ENCODE measurements at places on chromosomes 6 and 20.

DNA sequence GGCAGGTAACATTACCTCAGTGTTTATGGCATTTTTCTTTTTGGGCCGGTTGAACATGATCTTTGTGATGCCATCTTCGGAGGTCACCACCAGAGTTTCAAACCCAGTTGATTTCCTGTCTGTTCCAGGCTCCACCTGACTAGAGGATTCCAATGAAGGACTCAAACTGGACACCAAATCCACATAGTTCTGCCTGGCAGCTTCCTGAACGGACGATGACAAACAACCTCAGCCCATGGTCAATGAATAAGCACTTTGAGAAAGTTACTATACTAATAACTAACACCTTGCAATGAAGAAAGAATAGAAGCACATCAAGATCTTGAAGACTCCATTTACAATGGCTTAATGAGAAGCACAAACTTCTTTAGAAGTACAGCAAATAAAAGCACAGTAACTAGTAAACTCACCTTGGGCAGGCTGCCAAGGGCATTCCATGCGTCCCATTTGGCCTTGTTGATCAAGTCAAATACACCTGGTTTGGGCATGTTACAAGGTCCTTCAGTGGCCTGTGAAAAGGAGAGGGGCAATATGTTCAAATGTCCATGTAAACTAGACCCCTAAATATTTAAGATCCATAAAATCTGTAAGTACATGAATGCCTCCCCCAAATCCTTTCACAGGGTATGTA, 4.9 kb downstream of the ECI2 start:
- DNase-seq: no peak

GRCh38 chr6:28719275-28719940, 193.7 kb downstream of the GPX5 start:
- no peak for DNase-seq

DNA sequence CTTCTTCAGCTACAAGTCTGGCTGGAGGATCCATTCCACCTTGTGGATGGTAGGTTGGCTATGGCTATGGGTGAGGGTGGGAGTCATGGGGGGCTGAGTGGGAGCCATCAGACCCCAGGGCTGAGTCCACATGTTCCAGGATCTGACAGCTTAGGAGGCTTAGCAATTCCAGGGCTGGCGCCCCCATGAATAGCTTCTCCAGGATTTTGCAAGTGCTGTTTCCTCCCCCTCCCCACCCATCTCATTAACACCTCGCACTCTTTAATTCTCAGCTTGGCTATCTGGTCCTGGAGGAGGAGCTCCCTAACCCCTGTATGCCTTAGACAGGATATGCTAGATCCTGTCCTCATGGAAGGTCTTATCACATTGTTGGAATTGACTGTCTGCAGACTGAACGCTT, 39.0 kb upstream of the ANGPT4 start:
- no peak for DNase-seq

- DNase-seq: no peak
Observed at GRCh38 chr6:138517635-138518034, 18.3 kb upstream of the NHSL1 start.

DNA sequence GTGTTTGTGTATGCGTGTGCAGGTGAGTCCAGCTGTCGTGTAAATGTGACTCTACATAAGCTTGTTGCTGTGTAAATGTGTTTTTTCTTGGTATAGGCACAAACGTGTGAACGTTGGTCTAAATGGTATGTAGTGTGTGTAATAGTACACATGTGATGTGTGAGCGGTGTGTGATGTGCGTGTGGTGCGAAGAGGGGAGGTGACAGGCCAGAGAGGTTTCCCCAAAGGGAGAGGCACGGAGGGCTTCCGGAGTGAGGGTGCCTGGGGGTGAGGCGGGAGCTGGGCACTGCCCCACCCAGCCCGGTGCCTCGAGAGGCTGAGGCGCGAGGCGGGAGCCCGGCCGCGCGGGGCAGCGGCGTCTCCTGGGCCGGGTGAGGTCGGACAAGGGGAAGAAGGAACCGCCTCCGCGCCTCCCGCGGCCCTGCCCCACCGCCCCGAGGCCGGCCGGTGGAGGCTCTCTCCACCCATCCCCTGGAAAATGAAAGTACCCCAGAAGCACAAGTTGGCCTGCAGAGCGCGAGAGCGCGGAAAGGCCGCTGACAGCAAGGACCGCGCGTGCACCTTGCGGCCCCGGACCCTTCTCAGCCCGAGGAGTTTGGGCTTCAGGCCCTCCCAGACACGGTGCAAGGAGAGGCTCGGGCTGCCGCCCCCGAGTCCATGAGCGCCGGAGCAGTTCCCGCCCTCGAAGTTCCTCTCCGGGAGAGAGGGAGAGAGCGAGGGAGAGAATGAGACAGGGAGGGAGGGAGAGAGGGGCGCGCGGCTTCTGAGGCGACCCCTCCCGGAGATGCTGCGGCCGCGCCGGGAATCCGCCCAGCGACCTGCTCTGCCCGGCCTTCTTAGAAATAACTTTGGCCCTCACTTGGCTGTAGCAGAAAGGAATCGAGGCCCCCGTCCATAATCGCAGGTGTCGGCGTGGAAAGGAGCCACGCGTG, 43.2 kb upstream of the OSTM1 start:
- no peak for DNase-seq

GRCh38 chr6:17385660-17386059, 7.7 kb upstream of the CAP2 start:
- no peak for DNase-seq

DNA sequence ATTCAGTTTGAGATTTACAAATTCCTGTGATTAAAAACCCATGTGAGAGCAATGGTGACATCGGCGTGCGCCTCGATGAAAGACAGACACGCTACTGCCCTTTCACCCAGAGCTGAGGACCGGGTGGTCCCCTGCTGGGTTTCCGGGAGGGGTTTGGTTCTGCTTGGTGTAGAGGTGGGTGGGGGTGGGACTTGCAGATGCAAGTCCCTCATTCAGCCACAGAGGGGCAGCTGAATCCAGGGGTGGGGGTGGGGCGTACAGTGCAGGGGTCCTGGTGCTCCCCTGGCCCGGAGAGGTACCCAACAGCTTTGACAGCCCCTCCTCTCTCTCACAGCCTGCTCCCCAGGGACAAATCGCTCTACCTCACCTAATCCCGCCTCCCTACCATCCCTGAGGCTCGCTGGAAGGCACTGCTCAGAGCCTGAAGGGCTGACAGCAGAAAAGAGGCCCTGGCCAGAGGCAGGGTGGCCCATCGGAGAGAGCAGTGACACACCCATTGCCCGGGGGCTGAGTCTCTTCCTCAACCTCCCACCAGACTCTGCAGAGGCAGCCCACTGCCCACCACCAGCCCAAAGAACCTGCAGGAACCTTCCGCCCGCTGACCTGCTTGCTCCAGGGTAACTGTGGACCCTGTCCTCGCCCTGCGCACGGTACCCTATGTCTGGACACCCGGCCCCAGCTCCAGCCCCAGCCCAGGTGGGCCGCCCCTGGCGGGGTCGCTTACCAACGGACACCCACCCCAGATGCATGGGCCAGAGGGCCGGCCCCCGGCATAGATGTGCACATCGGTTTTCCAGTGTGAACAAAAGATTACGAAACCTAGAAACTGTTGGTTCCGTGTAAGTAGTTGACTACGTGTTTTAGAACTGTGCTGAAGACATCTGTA, 118.4 kb downstream of the JPH2 start:
- DNase-seq: no peak

GRCh38 chr6:117477988-117478852, 4.3 kb upstream of the DCBLD1 start:
- no peak for DNase-seq

DNA sequence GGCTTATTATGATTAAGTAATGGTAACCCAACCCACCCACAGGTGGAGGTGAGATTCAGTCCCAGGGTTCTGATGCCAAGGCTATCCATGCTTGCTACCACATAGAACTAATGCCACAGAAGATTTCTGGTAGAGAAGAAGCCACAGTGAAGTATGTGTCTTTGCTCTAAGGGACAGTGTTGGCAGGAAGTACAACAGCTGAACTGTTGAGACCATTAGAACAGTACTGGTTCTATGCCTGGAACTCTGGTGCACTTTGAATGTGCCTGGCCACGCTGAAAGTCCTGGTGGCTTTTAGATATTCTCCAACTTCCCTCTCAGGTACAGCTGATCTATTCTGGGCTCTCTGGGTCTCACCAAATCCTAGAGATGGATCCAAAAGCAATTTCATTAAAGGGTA, 7.8 kb downstream of the STX7 start:
- DNase-seq: no peak

DNA sequence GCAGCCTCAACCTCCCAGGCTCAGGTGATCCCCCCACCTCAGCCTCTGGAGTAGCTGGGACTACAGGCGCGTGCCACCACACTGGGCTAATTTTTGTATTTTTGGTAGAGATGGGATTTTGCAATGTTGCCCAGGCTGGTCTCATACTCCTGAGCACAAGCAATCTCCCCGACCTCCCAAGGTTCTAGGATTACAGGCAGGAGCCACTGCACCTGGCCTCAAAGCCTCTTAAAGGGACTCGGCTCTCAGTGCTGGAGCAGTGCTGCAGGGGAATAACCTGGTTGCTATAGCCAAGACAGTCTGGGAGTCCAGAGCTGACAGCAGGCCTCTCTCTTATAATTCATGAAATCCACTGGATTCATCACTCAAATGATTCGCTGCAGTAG, 17.0 kb downstream of the GHRH start:
- no peak for DNase-seq

DNA sequence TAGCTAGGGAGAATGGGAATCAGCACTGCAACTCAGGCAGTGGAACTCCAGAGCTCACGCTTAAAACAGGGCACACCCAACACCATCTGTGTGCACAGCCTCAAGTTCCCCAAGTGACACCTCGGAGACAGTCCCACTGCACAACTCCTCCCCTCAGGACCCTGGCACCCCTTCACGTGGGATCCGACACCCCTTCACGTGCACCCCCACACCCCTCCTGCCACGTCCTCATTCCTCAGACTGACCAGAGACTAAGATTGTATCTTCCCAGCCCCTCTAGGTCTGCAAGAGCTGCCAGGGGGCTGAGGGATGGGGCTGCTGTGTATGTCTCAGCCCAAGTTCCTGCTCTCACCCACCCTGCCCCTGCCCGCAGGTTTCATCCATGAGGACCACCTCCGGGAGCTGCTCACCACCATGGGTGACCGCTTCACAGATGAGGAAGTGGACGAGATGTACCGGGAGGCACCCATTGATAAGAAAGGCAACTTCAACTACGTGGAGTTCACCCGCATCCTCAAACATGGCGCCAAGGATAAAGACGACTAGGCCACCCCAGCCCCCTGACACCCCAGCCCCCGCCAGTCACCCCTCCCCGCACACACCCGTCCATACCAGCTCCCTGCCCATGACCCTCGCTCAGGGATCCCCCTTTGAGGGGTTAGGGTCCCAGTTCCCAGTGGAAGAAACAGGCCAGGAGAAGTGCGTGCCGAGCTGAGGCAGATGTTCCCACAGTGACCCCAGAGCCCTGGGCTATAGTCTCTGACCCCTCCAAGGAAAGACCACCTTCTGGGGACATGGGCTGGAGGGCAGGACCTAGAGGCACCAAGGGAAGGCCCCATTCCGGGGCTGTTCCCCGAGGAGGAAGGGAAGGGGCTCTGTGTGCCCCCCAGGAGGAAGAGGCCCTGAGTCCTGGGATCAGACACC, 7.6 kb downstream of the MYL9 start:
- no peak for DNase-seq

DNA sequence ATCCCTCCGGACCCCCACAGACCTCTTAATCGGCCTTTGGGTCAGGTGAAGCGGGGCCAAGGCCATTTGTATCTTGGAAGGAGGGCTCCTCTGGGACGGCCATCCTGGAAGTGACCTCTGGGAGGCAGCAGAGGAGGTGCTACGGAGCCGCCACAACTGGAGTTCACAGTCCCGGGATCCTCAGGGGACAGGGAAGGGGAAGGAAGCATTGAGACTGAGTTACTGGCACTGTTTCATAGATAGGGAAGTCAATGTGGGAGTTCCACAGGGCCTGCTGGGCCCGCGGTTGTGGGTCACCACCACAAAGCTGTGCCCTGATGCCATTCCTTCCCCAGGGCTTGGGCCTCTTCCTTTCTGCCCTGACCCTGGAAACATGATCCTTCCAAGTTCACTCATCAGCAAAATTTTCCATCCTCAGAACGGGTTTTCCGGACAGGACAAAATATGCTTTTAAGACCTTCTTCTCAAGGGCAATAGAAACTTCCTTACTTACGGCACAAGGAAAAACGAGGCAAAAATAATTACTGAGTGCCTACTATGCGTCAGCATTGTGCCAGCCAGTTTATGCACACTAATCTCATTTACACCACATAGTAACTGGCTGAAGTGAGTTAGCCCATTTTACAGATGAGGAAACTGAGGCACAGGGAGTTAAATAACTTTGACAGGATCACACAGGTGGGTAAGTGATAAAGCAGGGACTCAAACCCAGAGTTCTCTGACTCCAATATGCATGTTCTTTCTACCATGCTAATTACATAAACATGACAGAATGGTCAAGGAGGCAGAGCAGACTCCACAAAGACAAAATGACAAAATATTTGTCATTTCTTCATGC, 143.8 kb downstream of the UNC5CL start:
- DNase-seq: peak; percentile 46

GRCh38 chr6:99318566-99318965, 30.9 kb downstream of the FAXC start:
- DNase-seq: no peak
